ENCODE measurements at places on chromosomes 4 and X.

GRCh38 chr4:140004549-140004895 lies 149.5 kb downstream of the MAML3 start:
- no peak for DNase-seq

GRCh38 chr4:76634220-76634619 lies 199.2 kb downstream of the SHROOM3 start:
- no peak for DNase-seq

GRCh38 chr4:128768373-128768996 lies 41.0 kb upstream of the JADE1 start:
- no peak for DNase-seq

- peak; percentile 37 for DNase-seq
Observed at GRCh38 chr4:128517739-128518510, 230.3 kb upstream of the PGRMC2 start.
